Posterior vena cava (tissue), 2 donors: ENCODE measurements at places on chromosomes 2 and 18. TPM values are rescaled to one million over a fixed set of nuclear protein-coding genes. Genes with fewer than 3 reads are reported as not detected.

DNA sequence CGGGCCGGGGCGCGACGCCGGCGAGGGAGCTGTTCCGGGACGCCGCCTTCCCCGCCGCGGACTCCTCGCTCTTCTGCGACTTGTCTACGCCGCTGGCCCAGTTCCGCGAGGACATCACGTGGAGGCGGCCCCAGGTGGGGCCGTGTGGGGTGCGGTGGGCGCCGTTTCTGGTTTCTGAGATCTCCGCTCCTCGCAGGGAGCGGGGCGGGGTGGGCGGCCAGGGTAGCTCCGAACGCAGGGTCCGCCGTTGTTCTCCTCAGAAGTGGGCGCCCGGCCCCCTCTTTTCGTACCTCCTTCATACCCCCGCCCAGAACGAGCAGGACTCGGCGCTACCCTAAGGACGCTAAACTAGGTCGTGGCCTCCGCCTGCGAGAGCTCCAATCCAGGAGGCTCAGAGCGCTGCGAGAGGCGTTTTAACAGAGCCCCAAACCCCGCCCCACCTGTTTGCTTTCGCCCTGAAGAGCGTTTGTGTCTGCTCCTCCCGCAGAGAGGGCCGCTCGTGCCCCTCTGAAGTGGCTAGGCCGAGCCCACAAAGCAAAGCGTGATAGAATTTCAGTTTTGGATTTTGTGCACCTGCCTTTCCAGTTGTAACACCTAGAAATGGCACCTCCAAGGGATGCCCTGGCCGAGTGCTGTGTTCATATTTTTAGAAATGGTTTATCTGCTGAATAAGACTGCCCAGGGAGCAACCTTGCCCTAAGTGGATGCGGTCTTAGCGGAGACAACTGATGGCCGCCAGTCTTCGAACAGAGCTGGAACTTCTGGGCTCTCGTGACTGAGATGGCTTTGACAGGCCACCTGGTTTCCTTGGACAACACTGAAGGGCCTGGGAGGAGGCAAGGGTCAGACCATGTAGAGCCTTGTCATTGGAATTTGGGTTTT is 626 bp downstream of the CAPN10 start:
- peak; percentile 86 for DNase-seq

- DNase-seq: no peak
Observed at GRCh38 chr2:138219961-138220360, 255.7 kb downstream of the HNMT start.

DNA sequence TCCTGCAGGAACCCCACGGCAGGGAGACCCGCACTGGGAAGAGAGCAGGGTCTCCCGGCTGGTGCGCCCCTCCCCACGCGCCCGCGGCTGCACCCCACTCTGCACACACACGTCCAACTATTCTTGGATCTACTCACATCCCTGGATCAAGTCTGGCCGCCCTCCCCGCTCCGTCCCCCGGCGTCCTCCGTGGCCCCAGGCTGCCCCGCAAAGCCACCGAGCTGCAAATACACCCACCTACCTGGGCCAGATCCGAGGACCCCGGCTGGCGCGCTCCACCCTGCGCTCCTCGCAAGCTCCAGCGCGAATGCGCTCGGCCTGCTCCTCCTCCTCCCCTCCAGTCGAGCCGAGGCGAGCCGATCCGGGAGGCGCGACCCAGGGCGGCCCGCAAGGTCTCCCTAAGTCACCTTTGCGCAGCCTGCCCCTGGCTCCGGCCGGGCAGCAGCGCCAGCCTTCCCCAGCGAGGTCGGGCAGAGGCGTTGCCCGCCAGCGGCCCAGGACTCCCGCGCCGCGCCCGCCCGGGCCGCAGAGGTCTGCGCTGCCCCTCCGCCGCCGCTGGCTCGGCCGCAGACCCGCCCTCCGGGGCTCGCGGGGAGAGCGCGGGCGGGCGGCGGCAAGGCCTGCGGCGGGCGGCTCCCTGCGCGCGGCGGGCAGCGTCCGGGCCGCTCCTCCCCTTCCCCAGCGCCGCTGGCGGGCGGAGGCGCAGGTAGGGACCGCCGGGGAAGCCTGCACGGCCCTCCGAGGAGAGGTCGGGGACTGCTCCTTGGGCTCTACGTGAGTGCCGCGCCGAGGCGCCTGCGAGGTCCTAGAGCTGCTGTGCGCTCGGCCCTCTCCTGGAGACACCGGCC is 126.0 kb downstream of the OSBPL1A start:
- peak; percentile 93 for DNase-seq

DNA sequence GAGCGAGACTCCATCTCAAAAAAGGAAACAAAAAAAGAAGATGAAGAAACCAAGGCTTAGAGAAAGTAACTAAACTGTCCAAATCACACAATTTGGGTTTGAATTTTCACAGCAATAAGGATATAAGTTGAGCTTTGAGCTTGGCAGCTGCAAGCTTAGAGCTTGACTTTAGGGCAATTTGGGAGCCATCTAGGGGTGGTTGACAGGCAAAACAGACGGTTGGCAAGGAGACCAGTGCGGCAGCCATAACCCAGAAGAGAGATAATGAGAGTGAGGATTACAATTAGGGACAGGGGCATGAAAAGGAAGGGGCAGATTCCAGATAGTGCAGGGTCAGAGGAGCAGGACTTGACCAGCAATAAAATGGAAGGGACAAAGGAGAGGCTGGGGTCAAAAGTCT is 382.2 kb upstream of the HNRNPA3 start:
- DNase-seq: no peak

- no peak for DNase-seq
Observed at GRCh38 chr2:180823546-180824141, 156.8 kb upstream of the UBE2E3 start.

DNA sequence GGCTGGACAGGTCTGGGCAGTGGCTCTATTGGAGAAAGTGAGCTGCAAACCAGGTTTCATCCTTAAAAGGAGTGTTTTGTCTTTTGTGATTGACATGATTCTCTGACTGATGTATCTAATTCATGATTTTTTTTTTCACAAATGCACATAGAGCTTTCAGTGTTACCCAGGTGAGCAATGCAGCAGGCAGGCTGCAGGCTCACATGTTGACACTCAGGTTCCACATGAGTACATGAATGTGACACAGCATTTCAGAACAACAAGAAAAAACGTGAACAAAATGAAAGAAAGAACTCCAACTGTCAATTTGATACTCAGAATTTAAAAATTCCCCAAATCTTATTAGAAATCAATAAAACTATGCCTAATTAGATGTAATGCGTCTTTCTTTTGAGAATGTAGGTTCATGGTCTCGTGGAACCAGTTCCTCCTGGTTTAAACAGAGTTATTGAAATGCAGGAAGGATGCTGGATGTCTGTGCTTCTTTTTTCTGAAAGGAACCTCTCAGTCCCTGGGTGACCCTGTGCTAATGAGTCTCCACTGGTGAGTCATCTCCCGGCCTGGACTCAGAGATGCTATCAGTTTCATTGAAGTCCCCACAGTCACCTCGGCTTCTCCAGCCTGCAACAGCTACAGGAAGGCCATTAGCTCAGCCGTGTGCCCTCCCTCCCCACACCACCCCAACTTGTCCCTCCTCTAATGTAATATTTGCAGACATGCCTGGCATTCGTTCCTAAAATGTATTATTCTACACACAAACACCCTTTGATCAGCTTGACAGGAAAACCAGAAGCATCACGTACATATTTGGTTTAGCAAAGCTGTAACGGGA is 430.4 kb downstream of the LPIN1 start:
- no peak for DNase-seq

GRCh38 chr2:120793682-120794403 is 58.2 kb downstream of the GLI2 start:
- DNase-seq: no peak

Gene SLC4A5
- total RNA-seq: 5.3 TPM

Gene ARHGAP15
- total RNA-seq: 12.0 TPM

Gene IL18RAP
- total RNA-seq: 1.9 TPM

Gene RUFY4
- not detected for total RNA-seq
